NCI-H2227 treated with DMSO at 0.1 percent for 48 hours (cell line): ENCODE measurements at places on chromosomes 1 and 21.
A peak's percentile ranks its signal among the peaks of the same experiment; 100 is the strongest.

- no peak for DNase-seq
Observed at GRCh38 chr1:167328306-167328815, 107.7 kb downstream of the POU2F1 start.

- DNase-seq = no peak
Observed at GRCh38 chr1:209815490-209815889, 9.5 kb upstream of the IRF6 start.

DNA sequence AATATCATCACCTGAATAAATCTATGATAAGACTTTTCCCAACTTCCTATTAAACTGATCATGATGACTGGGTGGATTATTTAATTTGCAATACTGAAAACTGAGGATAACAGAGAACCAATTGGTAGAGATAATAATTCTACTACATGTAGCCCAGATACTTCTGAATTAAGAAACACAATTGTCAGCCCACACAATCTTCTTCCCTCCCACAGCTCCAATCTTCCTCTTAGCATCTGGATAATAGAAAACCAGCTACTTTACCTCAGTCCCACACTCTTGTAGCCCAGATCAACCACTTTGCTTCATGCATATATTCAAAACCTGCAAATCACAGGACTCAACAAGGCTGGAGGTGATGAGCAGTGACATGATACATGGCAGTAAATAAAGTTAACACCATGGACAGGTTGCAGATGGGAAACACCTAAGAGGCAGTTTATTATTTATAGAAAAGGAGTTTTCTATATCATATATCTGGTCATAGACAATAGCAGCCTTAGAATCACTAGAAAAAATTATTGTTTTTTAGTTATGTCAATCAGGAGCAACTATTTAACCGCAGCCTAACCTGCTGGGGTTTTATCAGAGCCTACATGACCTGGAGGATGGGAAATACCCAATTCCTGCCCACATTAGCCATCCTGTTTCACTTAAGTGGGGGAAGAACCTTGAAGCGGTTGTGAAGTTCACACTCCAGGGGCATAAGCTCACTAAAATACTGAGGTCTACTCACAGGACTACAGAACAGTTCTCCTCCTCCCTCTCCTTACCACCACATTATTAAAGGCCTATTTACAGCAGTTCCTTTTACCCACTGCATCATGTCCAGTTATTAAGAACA lies 16.7 kb downstream of the FRRS1 start:
- no peak for DNase-seq

DNA sequence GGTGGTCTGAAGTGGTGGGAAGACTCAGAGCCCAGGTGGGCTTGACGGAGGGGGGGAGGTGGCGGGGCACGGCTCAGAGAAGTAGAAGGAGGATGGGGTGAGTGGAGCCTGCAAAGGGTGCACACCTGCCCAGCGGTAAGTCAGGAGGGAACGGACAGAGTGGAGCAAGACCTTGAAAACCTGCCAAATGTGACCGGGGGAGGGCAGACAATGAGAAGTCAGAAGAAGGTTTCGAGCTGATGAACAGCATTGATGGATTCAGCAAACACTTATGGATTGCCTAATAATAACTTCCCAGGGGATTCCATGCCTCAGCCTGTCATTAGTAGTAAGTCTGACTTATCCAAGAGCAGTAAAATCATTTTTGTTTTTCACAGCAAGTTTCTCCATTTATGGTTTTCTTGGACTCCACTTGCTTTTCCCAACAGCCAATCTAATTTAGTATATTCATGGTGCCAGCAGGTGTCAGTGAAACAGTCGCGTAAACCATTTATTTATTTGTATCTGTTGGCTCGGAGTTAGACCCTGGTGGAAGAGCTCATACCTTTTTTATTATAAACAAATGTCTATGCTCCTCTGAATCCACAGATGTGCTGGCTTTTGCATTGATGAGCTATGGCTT lies 279.1 kb downstream of the PCP4 start:
- peak; percentile 23 for DNase-seq

DNA sequence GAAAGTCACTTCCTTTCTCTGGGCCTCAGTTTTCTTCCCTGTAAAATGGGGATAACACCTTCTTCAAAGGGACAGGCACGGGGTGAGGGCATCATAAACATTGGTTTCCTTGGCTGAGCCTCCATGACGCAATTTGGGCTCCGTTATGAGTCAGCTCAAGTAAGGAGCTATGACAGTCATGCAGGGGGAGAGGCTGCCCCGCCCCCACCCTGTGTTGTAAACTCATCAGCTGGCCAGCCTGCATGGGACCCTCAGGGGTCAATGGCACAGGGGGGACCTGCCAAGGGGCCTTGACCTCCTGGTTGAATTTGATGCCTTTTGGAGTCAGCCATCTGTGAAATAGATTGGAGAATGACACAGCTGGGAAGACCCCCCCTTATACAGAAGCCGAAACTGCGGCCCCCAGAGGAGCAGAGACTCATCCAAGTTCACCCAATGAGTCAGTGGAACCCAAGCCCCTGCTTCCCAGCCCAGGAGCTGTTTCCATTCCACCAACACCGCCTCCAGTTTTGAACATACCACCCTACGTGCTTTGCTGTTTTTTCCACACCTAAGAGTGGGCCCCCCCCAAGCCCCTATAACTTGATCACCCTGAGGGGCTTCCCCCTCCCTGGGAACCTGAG lies 36.8 kb upstream of the RUNX3 start:
- no peak for DNase-seq

DNA sequence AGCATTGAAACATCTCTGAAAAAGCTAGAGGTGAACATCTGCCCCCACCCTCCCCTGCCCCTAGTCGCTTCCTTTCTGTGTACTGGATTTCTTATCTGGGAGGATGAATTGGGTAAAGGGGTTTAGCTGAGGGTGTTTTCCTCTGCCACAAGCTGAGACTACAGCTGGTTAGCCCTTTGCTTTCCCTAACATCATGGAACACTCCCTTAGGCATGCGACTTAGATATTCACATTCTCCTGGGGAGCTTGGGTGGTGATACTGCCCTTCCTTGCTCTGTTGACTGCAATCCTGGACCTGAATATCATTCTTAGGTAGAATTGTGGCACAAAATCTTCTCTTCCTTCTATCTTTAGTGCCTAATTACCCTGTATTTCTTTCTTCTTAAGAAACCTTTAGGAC lies 117.4 kb upstream of the KIAA0040 start:
- no peak for DNase-seq

GRCh38 chr1:233080286-233080685 lies 129.9 kb downstream of the NTPCR start:
- no peak for DNase-seq

- peak; percentile 73 for DNase-seq
Observed at GRCh38 chr21:25385911-25386474, 221.3 kb downstream of the MRPL39 start.

DNA sequence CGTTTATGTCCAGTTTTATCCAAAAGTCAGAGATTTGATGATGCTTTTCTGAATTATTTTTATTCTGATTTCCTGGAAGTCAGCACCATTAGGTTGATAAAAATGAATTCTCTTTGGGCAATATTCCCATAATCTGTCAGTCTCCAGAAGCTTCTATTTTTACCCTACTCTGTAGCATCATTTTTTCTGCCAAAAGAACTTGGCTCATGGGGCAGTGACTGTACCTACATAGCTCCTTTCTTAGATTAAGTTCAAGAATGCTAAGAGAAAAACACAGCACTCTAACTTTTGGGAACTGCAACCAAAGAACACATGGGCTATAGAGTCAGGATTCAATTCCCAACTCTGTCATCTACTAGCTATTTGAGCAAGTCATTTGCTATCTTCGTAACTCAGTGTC lies 152.9 kb downstream of the BARHL2 start:
- DNase-seq = no peak

DNA sequence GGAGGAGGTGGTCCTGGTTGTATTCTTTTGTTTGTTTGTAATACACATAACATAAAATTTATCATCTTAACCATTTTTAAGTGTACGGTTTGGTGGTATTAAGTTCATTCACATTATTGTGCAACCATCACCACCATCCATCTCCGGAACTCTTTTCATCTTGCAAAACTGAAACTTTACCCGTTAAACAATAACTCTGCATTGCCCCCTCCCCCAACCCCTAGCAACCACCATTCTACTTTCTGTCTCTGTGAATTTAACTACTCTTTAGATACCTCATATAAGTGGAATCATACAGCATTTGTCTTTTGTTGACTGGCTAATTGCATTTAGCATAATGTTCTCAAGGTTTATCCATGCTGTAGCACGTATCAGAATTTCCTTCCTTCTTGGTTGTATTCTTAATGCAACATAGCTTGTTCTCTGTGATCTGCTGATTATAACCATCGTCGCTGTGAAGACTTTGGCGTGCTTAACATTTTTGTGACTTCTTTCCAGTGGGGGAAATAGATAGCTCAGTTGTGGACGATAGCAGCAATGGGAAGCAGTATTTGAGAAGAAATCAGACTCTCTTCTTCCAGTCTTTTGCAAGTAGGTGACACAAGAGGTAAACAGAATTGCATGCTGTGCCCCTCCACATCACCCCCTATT lies 117.5 kb upstream of the HOOK1 start:
- DNase-seq = no peak

DNA sequence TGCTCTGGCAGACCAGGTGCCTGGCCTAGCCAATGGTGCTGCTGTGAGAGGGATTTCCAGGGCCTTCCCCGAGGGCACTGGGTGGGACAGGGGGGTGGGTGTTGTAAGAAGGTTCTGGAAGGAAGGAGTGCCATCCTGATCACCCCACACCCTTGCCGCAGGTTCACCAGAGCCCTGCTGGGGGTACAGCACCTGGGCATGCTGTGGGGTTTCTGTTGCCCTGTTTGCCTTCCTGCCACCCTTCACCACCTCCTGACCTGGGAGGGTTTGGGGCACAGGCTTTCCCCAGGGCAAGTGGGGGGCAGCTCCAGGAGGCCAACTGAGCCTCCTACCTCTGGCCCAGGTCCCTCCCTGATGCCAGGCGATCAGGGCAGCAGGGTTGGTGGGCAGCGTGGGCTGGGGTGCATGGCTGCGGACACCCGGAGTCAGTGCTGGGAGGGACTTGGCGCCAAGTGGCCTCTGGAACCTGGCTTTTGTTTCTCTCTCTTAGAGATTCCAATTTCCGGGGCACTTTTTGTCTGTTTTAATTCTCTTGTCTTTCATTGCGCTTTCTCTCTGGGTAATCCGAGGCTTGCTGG lies 318.8 kb downstream of the PTPRU start:
- DNase-seq = no peak

DNA sequence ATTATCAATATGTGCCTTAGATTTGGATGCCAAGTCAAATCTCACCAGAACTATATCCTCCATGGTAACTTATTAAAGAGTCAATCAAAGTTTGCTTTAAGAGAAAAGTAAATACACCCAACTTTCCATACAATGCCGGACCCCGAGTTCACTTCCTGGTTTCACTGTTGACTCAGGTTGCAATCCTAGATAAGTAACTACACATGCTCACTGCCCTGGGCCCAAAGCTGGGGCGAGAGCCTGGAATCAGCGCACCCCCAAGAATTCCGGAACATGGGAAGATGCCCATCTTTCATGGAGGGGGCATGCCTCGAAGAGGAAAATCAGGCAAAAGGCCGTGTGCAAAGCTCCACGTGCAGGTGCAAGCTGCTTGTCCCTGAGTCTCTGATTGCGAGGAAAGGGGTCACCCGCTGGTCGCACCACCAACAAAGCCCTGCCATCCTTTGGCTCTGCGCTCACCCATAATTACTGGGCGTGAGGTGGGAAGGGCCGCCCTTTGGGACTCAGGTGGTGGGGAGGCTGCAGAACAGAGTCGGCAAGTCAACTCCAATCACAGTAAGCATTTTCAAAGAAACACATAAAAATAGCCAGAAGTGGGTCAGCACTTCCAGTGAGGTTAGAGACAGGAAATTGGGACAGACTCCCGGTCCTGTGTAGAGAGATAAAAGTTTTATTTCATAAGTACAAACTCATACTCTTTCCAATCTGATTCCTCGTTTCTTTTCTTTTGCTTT lies 167.7 kb downstream of the TOMM20 start:
- DNase-seq = peak; percentile 38

DNA sequence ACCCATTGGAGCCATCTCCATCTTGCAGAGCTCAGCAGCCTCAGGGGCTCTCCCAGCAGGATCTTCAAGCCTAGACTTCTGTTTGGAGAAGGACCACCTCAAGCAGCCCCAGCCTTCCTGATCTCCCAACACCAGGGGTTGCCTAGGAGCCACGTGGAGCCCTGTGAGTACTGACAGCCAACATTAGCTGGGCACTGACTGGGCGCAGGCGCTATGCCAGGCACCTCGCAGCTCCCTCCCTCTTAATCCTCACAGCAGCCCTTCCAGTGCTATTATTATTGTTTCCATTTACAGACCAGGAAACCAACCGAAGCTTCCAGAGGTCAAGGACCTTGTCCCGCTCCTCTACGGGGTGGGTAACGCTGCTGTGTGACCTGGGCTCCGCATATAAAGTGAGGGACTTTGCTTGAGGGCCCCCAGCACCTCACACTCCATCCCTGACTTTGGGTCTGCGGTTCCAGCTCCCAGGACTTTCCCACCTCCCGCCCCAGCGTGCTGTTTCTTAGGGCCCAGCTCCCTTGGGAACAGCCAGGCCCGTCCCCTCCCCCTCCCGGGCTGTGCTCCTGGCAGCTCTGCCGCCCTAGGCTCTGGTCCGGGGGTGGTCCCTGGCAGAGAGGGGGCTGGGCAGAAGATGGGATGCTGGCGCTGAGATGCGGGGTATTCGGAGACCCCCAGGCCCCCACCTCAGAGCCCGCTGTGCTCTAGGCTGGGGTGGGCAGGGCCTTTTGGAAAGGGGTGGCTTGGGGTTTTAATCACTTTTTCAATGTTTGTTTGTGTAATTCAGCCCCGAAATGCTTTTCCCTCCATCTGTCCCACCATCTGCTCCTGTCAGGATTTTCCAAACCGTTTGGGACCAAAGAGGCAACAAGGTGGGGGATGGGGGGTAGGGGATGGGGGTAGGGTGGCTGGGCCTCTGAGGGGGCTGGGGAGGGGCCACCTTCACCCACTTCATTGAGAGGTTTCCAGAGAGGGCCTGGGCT lies 4.1 kb upstream of the HPCA start:
- no peak for DNase-seq

DNA sequence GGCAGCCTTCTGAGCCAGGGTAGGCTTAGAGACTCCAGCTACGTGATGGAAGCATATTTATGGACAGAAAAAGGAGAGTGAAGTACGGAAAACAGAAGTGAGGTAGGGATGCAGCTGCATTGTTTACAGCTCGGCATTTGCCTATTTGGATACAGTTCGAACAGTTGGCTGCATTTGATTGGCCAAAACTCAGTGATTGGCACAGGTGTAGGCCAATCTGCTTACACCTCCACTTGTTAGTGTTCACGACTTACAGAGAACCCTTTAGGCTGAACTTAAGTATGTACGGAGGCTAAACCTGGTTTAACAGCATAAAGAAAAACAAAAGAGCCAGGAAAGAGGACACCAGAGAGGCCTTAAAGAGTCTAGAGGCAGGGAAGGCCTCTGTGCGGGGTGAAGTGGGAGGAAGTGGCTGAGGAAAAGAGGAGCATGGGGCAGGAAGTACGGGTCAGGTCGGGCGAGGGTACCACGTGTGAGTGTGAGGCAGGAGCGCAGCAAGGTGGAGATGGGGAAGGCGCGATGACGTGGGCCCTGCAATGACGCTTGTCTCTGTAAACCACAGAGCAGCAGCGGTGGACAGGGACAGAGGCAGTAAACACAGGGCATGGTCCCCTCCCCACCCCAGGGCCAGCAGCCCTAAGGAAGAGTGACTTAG lies 32.0 kb downstream of the RSPH1 start:
- DNase-seq = no peak
